Activated CD8-positive, alpha-beta memory T cell treated with anti-CD3 and anti-CD28 coated beads for 1 hour (primary cell): ENCODE measurements at places on chromosomes 4 and X.

DNA sequence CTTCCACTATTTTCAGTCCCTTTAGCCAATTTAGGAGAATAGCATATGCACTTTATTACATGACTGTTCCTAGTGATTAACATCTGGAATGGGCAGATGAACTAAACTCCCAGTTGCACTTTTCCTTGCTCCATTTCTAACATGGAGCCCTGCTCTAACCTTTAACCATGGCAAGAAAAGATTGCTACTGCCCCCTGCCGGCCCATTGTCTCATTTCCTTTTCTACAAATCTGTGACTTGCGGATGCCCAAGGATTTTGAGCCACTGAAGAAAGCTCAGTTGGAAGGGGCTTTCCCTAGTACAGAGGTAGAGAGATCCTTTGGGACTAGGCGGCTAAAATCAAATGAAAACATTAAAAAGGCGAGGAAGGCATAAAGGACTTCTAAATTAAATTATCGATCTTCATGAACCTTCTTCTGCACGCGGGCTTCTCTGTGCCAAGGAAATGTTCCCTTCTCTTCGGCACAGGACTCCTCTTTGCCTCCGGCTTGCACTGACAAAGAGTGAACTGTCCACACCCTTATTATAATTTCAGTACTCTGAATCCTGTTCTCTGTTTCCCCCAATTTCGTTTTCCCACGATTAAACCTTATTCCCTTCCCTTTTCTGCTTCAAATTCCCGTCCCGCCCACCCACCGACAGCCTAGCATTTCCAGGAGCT, 577 bp upstream of the GLRA2 start:
- no peak for DNase-seq

- no peak for DNase-seq
Measured at GRCh38 chr4:142551517-142552305, 294.4 kb downstream of the INPP4B start.

GRCh38 chr4:184444953-184445309, 29.4 kb downstream of the IRF2 start:
- no peak for DNase-seq

- DNase-seq = no peak
Measured at GRCh38 chr4:33411182-33411581, 2691.0 kb downstream of the PCDH7 start.

- DNase-seq = no peak
Measured at GRCh38 chrX:1545776-1546408, 8.9 kb upstream of the P2RY8 start.

GRCh38 chr4:132238697-132239096, 910.4 kb upstream of the PCDH10 start:
- no peak for DNase-seq

DNA sequence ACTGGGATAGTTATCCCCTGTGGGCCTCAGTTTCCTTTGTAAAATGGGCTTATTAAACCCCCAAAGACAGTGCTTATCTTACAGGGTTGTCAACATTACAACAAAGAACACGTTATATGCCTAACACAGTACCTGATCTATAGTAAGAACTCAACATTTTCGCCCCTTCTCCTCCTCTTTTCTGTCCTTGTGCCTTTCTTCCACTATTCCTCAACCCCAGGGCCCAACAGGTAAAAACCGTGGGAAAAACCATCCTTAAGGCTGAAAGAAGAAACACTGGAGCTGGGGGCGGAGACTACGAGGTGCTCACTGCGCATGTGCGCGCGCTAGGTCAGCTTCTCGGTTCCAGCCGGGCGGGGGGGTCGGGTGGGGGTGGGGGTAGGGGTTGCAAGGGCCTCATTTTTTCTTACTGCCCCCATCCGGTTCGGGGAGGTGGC, 426 bp upstream of the XIAP start:
- no peak for DNase-seq

- DNase-seq = no peak
Measured at GRCh38 chr4:178784491-178784890, 1342.3 kb upstream of the AGA start.

DNA sequence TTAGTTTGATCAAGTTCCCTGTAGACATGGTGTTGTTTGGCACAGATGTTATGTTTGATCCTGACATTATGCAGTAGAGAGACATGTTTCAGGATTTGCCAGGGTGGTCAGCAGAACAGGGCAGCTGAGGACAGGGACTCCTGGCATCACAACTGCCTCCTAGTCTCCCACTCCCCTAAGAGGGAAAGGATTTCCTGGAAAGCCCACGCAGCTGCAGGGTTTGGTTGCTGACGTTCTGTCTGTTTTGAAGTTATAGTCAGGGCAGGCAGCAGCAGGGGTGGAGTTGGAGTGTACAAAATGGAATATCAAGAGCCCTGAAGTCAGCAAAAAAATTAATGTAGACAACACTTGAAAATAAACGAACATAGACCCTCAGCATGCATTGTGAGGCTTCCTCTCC, 125.4 kb downstream of the CPE start:
- DNase-seq = no peak

DNA sequence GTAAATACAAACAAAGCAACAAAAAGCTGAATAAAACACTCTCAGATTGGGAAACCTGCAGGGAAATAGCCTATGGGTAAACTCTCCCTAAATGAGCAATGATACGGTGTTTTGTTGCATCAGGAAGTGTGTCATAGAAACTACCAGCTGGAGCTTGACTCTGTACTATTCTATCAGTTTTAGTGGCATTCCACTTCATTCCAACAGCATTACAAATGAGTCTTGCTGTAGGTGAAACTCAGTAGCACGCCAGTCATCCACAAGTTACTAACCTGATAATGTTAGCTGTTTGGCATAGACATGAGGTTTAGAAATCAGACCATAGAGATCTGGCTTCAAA, 24.9 kb downstream of the FGFBP1 start:
- no peak for DNase-seq

GRCh38 chr4:140703463-140703862, 52.7 kb downstream of the TBC1D9 start:
- DNase-seq = no peak

DNA sequence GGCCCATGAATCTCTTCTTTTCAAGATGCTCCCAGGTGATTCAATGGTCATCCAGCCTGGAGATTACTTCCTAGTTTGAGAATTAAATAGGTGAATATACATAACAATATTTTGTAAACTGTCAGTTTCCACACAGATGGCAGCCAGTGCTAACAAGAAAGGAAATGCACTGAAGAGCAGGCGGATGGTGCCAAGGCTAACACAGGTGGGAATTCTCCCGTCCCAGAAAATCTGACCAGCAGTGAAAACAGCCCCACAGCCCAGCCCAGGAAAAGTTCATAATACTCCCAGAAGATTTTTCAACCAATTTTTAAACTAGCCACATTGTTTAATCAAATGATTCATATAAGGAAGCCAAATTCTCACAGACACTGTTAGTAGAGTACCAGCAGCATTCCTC, 387.2 kb upstream of the GATB start:
- no peak for DNase-seq

GRCh38 chr4:90904021-90904420, 776.8 kb downstream of the CCSER1 start:
- DNase-seq = no peak

DNA sequence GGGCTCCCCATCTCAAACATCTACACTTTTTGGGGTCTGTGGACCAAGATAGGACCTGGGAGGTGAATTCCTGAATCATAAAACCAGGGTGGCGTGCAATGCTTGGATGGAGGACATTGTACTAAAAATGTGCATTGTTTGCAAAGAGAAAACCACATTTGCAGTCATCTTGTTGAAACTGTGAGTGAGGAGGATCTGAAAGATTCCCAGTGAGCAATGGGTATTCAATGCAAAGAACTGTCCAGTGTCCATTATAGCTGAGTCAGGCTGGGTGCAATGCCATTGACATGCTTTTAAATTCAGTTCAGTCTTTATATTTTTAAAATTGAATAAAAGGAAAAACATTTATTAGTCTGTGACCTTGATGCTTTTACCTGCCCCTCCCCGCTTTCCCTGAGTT, 215.7 kb downstream of the STK32B start:
- no peak for DNase-seq

- no peak for DNase-seq
Measured at GRCh38 chrX:129557844-129558480, 17.9 kb downstream of the OCRL start.

DNA sequence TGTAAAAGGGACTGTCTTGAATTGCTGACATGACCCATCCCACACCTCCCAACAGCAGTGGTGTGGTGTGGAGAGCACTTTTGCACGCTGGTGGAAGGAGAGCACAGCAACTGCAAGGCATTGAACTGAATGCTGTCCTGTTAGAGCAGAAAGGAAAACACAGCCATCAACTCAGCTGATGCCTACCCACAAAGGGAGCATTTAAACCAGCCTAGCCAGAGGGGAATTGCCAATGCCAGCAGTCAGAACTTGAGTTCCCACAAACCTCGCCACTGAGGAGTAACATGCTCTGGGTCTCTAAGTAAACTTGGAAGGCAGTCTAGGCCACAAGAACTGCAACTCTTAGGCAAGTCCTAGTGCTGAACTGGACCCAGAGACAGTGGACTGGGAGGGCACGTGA, 31.9 kb downstream of the MAGED4 start:
- DNase-seq = no peak

DNA sequence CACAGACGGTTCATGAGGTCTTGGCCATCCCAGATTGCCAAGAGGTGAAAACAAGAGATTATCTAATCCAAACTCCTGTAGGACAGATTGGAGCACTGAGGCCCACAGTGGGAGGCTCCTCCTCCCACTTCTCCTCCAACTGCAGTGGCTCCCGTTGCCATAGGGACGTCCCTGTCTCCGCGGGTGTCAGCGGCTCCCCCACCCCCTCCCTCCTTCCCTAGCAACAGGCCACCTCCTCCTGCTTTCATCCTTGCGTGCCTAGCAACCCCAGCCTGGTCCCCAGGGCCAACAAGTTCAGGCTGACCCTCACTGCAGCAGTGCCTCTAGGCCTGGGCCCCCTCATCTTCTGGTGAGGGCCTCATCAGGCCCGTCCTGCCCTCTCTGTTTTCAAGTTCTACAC, 6.8 kb upstream of the IQSEC2 start:
- DNase-seq = no peak

DNA sequence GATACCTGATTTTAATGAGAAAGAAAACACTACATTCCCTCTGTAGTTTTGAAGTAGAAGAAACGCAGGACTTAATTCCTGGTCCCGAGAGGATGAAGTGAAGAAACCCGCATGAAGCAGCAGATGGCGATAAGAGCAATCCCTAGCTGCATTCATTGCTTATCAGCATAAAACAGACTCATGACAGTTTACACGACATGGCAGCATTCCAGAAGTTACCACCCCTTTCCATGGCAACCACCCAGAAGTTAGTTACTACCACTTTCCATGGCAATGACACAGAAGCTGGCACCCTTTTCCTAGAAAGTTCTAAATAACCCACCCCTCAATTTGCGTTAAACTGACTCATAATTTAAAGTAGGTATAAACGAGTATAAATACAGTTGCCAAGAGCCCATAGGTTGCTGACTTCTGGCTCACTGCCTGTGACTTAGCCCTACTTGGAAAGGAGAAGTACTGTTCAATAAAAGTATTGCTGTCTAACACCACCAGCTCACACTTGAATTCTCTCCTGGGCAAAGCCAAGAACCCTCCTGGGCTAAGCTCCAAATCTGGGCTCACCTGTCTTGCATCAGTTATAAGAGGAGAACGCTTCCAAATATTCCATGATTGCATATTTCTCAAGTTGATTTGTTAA, 5.5 kb upstream of the XAGE2 start:
- no peak for DNase-seq

GRCh38 chr4:4416981-4417380, 30.1 kb downstream of the NSG1 start:
- no peak for DNase-seq

- DNase-seq = no peak
Measured at GRCh38 chrX:17020851-17021821, 74.7 kb downstream of the REPS2 start.

GRCh38 chrX:110046971-110047370, 44.1 kb downstream of the TMEM164 start:
- no peak for DNase-seq

DNA sequence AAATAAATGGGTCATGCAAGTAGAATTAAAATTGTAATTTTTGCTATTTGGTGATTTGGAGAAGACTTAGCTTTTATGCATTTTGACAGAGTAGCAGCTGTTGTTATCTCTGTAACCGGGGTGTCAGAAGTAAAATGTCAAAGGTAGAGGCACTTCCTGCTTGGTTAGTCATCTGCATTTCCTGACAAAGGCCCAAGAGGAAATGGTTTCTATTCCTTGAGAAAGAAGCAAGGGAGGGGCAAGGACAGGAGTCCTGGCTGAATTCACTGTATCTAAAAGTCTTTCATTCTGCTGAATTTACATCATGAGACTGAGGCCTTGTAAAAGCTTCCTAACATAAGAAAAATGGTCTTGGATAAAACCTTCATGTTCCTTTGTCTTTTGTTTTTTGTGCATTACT, 550.9 kb upstream of the BOD1L1 start:
- DNase-seq = no peak

DNA sequence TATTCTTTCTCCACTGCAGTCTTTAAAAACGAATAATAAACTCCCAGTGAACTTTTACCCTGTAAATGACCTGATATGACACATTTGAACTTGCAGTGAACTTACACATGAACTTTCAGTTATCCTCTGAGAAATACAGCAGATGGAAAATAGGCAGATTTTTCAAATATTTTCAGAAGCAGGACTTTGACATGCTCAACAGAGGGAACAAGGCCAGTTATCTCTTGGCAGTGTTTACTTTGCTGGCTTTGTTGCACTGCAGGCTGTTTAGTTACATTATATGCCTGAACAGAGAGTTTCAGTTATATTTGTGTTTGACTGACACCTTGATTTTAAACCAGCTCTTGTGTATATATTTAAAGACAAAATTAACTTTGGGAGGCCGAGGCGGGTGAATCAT, 47.6 kb upstream of the FGG start:
- no peak for DNase-seq

DNA sequence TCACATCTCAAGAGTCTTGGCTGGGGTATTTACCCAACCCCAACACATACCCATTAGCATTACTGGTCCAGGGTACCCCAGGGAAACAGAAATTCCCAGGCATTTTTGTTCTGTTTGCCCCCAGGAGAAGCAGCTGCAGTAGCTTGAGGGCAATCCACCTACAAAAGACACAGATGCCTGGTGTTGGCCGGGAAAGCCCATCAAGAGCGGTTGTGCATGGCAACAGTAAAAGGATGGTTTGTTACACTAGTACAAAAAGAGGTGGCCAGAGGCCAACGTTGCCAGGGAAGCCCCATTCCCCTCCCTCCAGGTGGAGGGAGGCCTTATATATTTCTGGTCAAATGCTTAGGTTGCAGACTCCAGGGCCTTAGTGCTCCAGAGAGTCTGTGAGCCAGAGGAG, 637.8 kb downstream of the BCOR start:
- DNase-seq = no peak

- no peak for DNase-seq
Measured at GRCh38 chr4:145796346-145796745, 116.4 kb downstream of the C4orf51 start.
